Smooth muscle cell of the brain vasculature (primary cell): ENCODE measurements at places on chromosomes 6 and 20.
A peak's percentile ranks its signal among the peaks of the same experiment; 100 is the strongest.

DNA sequence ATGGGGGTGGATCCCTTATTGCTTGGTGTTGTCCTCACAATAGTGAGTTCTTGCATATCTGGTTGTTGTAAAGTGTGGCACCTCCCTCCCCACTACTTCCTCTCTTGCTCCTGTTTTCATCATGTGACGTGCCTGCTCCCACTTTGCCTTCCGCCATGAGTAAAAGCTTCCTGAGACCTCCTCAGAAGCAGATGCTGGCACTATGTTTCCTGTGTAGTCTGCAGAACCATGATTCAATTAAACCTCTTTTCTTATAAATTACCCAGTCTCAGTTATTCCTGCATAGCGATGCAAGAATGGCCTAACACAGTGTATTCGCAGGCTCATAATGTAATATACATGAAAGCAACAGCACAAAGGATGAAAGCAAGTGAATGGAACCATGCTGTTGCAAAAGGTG lies 28.4 kb upstream of the ANKRD60 start:
- no peak for DNase-seq

DNA sequence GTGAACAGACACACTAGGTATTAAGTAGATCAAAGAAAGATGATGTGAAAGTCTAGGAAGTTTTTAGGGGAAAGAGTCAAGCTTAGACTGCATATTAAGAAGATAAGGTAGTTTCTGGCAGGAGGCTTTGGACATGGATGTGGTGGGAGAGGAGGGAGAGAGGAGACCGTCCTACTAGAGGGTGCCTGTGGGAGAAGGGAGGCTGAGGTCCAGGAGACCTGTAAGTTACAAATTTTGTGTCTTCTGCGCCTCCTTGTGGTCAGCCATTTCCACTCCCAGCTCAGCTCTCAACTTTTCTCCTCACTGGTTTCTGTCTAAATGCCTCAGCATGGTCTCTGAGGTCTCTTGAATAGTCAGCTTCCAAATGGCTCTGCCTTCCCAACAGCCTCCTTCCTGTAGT lies 193.5 kb downstream of the UNC5CL start:
- DNase-seq = peak; percentile 3

- DNase-seq = no peak
Observed at GRCh38 chr6:14620522-14620921, 502.9 kb downstream of the CD83 start.

- no peak for DNase-seq
Observed at GRCh38 chr6:13026557-13026956, 301.8 kb downstream of the TBC1D7 start.

DNA sequence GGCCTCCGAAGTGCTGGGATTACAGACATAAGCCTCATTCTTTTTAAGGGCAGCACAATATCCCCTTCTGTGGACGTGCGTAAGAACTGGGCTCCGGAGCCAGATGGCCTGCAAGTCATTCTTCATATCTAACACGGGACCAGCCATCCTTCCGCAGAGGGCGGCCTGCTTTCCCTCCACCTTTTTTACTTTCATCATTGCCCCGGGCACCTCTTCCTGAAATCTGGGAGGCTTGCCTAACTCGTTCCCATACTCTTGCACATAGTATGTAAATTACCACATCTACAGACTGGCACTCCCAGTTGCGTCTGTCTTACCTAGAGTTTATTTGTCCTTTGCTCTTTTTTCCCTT lies 29.9 kb upstream of the SLC23A2 start:
- no peak for DNase-seq

GRCh38 chr6:44797746-44798145 lies 410.2 kb downstream of the CDC5L start:
- no peak for DNase-seq

DNA sequence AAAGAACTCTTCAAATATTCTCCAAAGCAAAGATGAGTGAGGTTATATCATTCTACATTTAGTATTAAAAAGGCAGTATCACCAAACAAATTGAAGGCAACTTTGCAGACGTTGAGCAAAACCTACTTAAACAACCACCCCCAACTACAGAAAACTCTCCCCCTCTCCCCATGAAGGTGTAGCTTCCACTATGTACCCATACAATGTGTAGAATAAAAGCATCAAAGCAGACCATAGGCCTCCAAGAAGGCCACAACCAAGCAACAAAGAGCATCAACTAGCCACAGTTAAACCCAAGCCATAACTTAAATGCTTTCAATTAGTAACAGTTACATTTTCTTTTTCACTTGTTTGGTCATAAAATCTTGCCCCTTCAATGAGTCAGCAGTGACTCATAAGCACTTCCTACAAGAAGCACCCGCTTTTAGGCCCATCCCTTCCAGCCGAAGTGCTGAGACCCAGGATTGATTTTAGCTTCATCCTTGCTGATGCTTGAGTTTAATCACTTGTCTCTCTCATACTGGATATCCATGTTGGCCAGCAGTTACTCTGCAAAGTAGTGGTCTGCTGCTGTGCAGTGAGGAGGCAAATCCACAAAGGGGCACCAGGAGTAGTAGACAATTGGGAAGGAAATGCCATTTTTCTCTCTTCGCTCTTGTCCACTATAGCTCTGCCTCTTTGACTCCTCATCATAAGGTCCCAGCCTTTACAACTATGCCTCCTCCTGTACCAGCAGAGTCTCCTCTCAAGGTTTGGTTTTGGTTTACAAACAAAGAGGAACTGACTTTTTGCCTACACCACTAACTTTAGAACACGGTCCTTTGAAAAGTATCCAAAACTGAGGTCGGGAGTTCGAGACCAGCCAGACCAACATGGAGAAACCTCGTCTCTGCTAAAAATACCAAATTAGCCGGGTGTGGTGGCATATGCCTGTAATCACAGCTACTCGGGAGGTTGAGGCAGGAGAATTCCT lies 8.4 kb upstream of the NUP153 start:
- no peak for DNase-seq

DNA sequence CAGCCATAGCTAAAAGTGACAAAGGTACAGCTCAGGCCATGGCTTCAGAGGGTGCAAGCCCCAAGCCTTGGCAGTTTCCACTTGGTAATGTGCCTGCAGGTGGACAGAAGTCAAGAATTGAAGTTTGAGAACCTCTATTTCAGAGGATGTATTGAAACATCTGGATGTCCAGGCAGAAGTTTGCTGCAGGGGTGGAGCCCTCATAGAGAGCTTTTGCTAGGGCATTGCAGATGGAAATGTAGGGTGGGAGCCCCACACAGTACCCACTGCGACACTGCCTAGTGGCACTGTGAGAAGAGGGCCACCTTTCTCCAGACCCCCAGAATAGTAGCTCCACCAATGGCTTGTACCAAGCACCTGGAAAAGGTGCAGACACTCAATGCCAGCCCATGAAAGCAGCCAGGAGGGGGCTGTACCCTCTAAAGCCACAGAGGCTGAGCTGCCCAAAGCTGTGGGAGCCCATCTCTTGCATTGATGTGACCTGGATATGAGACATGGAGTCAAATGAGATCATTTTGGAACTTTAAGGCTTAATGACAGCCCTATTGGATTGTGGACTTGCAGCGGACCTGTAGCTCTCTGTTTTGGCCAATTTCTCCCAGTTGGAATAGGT lies 1299.4 kb upstream of the MAP3K7 start:
- no peak for DNase-seq

DNA sequence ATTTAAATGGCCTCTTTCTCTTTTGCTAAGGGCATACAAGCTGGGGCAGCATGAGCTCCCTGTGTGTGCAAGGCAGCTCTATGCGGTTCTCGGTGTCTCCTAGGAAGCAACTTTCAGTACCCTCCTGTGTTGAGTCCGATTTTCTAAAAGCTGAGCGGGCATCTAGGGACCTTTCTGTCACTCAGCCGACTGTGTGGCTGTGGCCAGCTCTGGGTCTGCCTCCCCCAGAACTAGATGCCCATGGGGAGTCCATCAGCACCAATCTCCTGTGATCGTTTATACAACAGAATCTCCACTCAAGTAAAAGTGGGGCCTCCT lies 7.5 kb downstream of the NELFCD start:
- no peak for DNase-seq

DNA sequence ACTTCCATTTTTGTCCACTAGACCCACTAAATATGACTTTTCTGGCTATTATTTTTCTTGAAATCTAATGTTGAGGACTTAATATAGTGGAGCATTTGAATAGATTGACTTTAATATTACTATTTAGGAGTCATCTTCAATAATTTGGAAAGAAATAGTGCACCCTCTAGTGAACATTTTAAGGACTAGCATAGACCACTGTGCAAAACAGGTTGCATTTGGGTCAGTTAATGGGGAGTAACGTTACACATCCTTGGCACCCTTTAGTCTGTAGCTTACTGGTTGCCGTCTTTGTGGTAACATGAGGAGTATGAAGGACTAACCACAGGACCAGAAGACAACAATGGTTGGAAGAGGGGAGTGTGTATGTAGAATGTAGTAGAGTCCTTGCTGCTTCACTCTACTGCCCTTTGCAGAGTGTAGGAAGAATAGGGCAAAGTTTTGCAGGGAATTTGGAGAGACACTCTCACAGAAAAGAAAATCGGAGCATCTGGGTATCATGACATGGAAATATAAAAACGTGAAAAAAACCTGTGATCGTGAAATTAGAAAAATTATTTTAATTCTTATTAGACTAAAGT lies 25.2 kb downstream of the RFPL4B start:
- peak; percentile 6 for DNase-seq

- DNase-seq = no peak
Observed at GRCh38 chr6:336159-337114, 44.1 kb downstream of the DUSP22 start.

DNA sequence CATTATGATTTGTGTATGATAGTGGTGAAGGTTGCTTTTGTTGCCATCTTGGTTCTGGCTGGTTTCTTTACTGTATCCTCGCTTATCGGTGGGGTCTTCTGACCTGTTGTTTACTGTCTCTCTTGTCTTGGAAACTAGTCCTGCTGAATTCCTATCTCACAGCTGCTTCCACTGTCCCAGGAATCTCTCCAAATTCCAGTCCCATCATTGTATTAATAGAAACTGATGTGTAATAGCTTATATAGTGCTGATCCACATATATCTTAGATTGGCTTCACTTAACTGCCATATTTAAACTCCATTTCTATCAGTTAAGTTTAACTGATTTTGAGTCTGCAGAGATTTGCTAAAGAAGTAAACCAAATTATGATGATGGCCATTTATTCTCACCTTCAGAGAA lies 5.9 kb downstream of the GTF2H5 start:
- no peak for DNase-seq

DNA sequence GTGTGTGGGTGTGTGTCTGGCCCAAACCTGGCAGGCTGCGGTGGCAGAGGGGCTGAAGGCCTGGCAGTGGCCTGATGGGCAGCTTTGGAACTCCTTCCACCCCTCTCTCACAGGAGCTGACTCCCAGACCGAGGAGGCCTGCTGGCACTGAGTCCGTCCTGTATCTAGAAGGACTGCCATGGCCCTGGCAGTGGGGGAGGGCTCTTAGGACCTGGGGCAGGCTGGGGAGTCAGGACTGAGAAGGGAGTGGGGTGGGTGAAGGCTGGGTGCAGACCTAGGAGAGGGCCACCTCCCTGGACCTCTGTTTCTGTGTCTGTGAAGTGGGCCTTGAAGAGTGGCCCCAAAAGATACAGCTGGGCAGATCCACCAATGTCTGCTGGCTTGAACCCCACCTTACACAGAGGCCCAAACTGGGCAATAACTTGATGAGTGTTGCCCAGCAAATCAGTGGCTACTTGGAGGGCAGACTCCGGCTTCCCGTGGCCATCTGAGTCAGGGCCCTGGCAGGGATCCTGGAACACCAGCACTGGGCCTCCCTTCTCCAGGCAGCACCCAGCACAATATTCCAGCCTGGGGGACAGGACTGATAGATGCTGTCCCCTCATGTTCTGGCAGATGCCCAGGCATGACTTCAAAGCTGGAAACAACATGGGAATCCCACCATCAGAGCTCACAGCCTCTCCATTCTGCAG lies 46.7 kb upstream of the BLCAP start:
- no peak for DNase-seq

GRCh38 chr6:151412909-151413308 lies 21.6 kb upstream of the ZBTB2 start:
- DNase-seq = no peak

DNA sequence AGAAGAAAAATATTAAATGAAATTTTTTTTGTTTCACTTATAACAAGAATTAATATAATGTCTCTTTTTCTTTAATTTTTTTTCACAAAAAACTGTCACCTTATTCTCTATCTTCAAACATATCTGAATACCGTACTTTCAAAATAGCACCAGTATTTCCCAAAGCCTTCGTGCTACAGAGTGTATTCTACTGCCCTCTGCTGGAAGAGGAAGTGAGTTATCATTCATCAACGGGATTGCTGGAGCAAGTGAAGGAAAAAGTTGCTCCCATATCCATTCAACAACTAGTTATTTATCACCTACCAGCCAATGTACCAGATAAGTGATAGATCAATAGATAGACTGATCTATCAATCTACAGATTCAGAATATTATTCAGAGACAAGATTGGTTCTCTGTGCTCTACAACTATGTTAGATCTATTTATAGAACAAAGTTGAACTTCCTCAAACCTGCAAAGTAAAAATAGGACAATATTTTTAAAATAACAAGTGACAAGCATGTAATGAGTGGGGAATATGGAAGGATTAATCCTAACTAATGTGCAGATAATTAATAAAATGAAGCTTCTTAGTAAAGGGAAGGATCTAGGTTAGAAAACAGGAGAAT lies 26.7 kb upstream of the TFAP2B start:
- DNase-seq = no peak

DNA sequence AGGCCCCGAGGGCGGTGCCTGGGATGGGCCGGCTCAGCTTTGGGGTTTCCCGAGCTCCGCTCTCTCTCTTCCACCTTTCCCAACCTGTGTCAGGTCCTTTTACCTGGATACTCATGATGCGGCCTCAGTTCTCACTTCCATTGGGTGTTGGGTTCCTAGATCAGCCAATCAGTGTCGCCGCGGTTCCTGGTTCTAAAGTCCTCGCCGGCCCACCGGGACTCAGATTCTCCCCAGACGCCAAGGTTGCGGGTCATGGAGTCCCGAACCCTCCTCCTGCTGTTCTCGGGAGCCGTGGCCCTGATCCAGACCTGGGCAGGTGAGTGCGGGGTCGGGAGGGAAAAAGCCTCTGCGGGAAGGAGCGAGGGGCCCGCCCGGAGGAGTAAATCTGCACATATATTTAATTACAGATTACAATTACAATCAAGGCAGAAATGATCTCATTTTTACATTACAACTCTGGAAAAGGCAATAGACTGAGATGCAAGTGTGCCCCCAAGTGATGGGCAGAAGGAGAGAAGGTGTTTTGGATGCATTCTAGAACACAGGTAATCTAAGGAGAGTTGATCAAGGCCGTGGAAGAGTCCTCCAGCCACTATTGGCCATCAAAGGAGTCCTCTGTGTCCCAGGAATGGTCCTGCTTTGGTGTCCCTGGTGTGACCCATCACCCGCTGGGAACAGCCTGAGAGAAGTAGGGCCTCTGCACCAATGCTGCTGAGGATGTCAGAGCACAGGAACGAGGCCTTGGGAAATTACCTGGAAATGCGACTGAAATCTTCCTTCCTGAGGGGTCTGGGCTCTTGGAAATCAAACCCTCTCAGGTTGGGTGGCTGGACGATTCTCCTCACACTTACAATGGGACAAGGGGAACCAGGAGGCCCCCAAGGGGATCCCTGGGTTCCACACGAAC lies 34.7 kb upstream of the MICB start:
- DNase-seq = peak; percentile 32

GRCh38 chr6:154238831-154239230 lies 117.8 kb downstream of the IPCEF1 start:
- DNase-seq = no peak
